ENCODE measurements at places on chromosomes 1 and 21.

DNA sequence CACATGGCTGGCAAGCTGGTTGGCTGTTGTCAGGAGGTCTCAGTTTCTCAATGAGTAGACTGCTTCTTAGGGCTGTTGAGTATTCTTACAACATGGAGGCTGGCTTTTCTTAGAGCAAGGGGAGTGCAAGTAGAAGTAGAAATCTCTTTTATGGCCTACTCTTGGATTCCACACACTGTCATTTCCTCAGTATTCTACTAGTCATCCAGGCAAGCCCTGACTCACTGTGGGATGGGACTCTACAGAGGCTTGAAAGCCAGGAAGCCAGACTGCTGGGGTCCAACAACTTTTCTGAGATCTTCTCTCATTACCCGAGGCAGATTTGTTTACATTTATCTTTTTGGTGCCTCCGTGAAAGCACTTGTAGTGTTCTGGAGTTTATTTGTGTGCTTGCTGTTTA, 196.2 kb upstream of the APP start:
- DNase-seq: no peak

- DNase-seq: no peak
Observed at GRCh38 chr1:213997038-213997771, 9.4 kb downstream of the PROX1 start.

DNA sequence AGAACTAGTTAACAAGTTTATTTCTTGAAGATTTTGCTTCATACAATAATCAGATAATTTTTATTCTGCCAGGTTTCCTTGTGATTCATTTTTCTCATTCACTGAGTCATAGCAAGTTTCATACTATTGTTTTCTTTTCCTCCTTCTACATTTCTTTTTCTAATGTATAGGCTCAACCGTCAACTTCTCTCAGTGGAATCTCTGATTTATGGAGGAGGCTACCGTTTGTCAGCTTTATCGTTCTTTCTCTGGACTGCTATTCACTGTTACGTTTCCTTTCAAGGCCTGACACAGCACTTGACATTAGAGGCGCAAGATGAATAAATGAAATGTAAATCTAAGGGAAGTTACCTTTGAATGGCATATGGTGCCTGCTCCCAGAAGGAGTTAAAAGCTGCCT, 284.3 kb upstream of the NR5A2 start:
- DNase-seq: no peak

GRCh38 chr1:200654660-200655059, 15.0 kb downstream of the DDX59 start:
- DNase-seq: peak; percentile 45

- DNase-seq: no peak
Observed at GRCh38 chr1:10776190-10776905, 20.1 kb downstream of the CASZ1 start.

DNA sequence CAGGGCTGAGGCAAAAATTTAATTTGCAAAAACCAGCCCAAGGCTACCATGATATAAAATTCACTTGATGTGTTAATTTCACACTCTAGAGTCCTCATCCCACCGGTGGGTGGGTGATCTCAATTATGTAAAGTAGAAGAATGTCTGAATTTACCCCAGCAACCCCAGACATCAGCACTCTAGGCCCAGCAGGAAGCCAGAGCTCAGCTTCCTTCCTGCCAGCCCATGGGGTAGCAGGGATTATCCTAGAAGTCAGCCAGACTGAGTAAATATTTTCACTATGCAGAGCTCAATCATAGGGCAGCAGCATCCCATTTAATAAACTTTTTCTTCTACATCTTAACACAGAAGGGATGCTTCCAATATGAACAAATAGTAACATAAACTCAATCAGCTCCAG, 71.0 kb downstream of the SIPA1L2 start:
- no peak for DNase-seq

DNA sequence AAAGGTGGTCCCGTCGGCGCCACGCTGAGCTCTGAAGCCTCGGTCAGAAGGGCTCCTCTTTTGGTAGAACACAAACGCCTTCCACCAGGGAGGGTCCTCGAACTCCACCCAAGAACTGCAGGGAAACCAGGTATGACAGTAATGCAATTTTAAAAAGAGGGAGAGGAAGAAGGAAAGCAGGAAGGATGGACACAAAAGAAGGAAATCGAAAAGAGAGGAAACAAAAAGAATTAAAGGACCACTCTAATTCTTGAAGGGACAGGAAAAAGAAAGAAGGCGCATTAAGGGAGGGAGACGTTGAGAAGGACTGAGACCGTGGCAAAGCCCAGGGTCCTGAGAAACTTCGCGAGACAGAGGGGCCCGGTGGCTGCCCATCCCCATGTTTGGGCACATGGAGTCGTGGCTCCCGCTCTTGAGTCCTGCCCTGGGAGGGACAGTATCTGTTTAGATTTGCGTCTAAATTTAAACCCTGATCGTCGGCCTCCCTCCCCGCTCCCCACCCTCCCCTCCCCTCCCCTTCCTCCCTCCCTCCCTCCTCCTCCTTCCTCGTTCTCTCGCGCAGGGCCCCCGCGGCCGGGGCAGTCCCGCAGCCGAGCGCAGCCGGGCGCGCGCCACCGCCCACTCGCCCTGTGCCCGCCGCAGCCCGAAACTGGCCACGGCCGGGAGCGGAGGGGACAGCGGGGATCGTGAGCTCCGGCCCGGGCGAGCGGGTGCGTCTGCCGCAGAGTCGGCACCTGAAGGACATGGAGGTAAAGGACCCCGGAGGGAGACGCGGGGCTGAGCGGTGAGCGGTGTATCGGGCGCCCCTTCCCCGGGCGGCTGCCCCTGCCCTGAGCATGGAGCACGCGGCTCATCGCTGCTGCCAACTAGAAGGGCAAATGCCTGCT, at the start of gene RCSD1:
RCSD1 (plus strand) TSS at position 552 of the 887 bp plus-strand sequence; CDS start at position 744, 192 bp downstream.
- DNase-seq: peak; percentile 78

GRCh38 chr1:22332424-22332717, 119.3 kb upstream of the ZBTB40 start:
- no peak for DNase-seq

DNA sequence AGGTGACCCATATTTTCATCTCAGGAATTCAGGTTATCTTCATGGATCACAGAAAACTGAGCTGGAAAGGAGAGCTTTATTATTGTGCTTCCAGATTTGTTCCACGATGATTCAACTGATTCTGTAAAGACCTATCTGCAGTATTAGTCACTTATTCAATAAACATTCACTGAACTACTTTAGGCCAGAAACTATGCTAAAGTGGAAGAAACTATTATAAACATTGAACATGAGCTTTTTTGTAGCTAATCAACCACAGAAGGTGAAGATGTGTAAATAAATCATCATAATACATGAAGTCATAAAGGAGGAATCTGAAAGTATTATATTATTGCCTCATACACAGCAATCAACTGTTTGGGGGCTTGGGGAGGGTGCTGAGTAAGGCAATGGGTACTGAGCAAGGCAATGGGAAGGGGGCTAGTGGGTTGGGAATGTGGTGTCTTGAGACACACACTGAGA, 30.6 kb upstream of the EXO1 start:
- no peak for DNase-seq

DNA sequence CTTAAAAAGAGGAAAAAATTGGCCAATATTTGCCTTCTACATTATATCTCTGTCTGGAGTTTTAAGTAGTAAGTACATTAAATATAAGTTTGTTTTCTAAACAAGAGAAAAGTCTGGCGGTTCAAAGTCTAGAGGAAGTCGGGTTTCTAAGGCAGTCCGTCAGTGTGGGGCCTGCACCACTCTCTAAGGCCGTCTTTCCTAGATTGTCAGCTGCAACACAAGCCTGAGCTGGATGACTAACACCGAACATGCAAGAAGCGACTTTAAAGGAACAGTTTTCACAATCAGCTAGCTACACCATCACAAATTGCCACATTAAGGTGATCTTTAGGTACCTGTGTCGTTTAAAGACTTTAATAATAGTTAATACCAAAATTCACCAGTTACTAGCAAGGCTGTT, 19.6 kb downstream of the CCSAP start:
- DNase-seq: no peak

DNA sequence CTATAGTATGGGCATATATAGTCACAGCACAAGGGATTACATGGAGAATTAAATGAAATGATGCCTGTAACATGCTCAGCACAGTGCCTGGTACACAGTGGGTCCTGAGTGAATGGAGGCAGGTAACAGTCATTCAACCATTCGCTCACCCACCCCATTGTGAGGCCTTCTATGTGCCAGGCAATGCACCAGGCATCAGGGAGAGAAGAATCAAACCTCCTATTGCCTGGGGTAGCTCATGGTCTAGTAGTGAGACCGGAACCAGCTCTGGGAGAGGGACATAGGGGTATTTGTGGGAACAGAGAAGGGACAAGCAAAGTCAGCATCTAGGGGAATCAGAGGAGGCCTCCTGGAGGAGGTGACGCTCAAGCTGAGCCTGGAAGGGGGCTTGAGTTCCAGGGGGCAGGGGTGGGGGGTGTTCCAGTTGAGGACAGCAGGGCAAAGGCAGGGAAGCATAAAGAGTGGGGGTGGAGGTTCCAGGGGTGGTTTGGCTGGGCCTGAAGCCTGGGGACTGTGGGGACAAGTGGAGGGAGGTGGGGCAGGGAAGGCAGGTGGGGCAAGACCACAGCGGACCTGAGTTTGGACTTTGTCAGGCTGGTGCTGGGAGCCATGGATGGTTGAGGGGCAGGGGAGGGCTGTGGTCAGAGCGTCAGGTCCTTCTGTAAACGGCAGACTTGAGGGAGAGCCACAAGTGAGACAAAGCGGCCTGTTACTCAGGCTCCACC, 591.6 kb downstream of the PTPRU start:
- DNase-seq: no peak

GRCh38 chr1:84997667-84998600, 1.0 kb upstream of the MCOLN2 start:
- DNase-seq: no peak

DNA sequence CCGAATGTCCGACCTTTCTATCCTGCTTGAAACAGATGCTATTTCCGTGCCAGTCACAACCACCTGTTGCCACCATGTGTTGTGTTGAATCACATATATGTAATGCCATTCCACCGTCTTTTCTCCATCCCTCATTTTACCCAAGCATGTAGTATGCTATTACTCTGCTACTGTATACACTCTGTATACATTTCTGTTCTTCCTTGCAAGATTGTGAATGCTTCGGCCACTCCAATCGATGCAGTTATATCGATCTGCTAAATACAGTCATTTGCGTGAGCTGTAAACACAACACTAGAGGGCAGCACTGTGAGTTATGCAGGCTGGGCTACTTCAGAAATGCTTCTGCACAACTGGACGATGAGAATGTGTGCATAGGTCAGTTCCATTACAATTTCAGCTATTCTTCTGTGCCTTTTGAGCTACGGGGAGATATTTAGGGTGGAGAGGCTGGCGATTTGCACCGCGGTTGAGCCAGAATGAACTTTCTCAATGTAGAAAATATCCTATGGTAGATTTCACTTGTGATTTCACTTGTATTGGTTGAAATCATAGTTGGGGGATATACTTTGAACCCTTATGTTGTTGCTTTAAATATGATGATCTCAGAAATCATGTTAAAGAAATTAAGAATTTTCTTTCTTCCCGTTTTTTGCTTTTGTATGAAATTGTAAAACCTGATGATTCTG, 289.8 kb downstream of the NTNG1 start:
- peak; percentile 44 for DNase-seq

DNA sequence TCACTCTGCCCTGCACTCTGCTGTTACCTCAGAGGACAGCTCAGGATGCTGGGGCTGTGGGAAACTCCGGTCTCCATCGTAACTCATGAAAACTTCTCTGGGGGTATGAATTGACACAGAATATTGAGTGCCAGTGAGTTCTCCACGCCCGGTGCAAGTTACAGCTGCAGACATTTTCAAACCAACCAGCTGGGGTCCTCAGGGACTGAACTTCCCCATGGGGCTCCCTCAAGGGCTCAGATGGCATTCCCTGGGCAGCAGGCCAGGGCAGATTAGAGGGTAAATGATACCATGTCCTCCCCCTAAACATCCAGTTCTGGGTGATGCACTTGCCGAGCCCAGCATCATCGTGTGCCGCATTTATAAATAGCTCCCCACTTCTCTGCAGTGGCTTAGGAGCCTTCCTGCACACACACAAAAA, 27.8 kb upstream of the CCSAP start:
- no peak for DNase-seq

DNA sequence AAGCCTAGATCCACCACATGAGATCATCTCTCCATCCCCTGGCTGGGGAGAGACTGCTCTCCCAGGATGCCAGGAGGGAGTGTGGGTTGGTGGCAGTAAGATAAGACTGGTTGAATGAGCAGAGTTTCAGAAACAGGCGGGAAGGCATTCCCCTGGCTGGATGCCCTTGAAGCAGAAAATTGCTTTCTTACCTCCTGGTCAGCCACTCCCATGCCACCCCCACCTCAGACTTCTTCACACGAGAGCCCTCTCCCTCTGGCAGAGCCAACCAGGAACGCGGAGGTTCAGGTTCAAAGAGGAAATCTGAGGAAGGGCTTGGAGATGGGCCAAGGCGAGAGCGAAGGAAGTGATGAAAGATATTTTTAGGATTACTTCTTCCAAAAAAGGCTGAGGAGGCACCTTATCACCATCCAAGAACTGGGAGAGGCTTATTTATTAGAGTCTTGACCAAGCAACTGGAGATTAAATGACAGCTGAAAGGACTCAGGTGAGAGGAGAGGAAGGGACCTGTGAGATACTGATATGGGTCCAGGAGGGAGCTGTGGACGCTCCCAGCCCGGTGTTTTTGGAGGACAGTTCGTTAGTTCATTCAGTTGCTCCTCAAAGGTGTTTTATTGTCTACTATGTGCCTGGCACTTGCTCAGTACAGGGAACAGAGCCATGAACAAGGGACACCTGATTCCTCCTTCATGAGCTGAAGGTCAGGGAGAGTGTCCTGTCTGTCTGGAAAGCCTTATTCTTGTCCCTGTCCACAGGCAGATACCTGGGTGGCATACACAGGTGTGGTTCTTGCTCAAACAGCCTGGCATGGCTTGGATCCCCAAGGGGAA, 18.9 kb upstream of the SLC26A9 start:
- no peak for DNase-seq

DNA sequence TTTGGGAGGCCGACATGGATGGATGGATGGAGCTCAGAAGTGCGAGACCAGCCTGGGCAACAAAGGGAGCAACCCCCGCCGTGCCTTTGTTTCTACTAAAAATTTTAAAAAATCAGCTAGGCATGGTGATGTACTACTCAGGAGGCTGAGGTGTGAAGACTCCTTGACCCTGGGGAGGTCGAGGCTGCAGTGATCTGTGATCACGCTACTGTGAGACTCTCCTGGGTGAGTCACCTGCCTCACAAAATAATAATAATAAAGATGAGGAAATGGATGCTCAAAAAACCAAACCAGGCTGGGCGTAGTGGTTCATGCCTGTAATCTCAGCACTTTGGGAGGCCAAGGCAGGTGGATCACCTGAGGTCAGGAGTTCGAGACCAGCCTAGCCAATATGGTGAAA, 19.2 kb downstream of the DSTYK start:
- no peak for DNase-seq

DNA sequence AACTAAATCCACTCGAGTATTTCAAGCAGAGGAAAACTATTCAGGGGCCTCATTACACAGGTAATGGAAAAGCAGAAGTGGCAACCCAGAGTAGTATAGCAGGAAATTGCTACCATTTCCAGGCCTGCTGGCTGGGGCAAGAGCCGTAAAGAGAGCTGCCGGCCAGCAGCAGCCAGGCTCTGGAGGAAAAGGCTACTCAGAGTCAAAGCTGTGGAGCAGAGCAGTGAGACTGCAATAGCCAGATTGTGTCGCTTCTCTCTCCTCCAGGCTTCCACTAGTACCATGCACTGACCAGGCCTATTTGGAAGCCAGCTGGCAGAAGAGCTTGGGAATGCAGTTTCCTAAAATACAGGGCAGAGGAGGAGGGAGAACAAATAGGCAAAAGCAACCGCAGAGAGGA, 155.5 kb downstream of the OMA1 start:
- DNase-seq: no peak

Data from activated CD4-positive, alpha-beta T cell treated with anti-CD3 and anti-CD28 coated beads, Interleukin-2, amount 50 U/mL, for 16 hours (primary cell).